ENCODE measurements at places on chromosomes 5 and 9.

DNA sequence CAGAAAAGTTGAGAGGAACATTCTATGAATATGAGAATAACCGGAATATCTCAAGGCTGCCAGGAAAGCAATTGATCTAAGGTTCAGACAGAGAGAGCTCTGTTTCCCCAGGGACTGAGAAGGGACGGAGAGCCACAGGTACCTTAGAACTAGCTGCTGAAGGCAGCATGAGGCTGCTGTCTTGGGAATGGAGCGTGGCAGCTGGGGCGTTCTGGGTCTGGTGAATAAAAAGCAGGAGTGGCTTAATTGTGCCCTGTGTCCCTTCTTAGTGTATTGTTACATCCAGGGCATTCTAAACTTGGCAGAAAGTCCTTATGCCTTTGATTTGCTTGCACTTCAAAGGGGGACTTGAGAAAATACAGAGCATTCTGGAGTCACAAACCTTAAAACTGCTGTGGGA, 434.5 kb downstream of the KDM4C start:
- no peak for DNase-seq

GRCh38 chr9:136138566-136138965, 19.9 kb upstream of the TMEM250 start:
- no peak for DNase-seq

- DNase-seq: no peak
Observed at GRCh38 chr5:82290908-82291307, 12.8 kb upstream of the RPS23 start.

GRCh38 chr5:164191240-164191639, 685.8 kb downstream of the MAT2B start:
- no peak for DNase-seq

- DNase-seq: no peak
Observed at GRCh38 chr5:161278739-161279660, 267.5 kb downstream of the GABRB2 start.

- no peak for DNase-seq
Observed at GRCh38 chr5:179233909-179234562, 111.2 kb downstream of the ADAMTS2 start.

DNA sequence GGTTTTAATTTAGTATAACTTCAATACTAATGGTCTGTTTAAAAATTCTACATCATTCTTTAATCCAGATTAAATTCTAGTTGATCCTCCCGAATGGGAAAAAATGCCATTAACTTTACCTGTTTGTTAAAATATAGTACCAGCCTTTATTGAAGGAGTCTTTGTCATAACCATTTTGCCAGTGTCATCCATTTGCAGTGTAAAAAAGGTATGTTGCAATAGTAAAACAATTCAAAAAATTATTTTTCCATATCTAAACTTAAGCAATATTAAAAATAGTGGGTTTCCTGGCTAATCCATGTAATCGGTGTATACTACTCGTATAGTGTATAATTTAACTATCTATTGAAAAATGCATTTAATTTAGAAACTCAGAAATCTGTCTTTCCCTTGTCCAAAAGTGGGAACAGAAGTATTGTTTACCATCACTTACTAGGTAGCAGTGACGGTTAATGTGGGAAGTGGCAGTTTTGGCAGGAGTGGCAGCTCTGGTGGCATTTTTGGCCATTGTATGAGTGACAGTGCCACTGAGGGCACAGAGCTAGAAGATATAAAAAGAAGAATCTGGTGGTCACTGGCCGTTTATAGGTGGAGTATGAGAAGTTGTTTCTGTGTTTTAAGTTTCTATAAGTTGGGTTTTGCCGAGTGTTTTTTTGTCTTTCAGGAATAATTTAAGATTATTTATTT, 1.9 kb downstream of the AP3S1 start:
- DNase-seq: no peak

DNA sequence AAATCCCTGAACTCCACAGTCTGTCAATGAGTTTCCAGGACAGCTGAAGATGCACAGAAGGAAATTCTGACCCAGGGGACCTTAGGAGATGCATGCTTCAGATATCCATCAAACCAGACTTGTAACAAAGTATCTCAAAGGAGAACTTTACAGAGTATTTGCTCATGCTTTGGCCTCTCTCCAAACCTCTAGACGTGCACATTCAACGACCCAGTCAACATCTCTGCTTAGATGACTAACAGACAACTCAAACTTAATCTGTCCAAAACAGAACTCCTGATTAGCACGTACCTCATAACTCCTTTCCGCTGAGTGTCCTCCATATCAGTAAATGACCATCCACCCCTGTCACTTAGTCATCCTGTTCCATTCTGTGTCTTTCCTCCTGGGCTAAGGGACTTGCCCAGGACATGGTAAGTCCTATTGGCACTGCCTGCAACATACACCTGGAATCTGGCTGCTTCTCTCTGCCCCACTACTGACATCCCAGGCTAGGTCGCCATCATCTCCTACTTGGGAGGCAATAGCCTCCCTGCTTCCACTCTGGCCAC, 107.4 kb downstream of the LMNB1 start:
- no peak for DNase-seq

DNA sequence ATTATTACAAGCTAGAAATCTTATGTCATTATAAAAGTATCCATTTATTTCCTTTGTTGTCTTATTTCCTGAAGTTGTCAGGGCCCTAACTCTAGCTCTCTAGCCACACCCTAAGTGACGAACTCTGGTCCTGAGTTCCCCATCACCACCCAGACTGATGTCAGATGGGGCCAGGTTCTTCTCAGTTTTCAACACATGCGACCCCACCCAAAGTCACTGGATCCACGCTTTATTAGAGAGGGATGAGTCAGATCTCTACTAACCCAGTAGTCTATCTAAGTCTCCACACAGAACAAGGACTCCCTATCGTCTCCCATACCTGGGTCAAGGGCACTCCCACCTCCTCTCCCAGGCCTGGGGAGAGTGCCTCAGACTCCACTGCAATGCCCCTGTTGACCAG, 6.8 kb upstream of the FEM1C start:
- no peak for DNase-seq

DNA sequence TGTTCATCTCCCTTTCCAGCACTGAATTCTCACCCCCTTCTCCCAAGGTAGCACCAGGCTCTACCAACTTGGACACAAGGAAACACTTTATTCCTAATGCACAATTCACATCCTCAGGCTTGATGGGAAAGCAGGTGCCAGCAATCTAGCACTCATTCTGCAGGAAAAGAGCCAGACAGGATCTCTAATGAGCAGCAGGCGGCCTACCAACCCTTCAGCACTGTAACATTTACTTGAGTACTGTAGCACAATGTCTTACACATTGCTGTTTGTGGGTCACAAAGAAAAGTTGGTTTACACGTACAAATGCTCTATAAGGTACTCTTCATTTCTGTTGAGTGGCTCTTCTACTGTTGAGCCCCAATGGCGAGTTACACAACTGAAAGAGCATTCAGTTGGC, 254.4 kb downstream of the MLLT3 start:
- DNase-seq: no peak

- DNase-seq: no peak
Observed at GRCh38 chr9:98833090-98833956, 25.9 kb downstream of the GALNT12 start.

- DNase-seq: no peak
Observed at GRCh38 chr9:135770203-135770535, 68.2 kb downstream of the KCNT1 start.

DNA sequence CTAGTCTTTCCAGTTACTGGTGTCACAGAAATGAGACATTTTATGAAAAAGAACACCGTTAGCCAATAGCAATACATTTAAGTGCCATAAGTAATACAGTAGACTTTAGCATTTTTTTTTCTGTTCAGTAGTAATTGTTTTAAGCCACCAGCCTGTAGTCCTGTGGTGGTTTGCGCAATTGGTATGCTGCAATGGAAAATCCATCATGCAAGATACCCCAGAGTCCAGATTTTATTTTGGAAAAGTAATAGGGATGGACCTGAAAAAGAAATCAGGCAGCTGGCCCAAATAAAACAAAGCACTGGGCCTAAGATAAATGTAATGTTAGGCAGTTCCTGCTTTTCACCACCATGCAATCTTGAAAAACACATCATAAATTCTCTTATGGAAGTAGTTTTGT, 94.6 kb upstream of the RASGRF2 start:
- no peak for DNase-seq

DNA sequence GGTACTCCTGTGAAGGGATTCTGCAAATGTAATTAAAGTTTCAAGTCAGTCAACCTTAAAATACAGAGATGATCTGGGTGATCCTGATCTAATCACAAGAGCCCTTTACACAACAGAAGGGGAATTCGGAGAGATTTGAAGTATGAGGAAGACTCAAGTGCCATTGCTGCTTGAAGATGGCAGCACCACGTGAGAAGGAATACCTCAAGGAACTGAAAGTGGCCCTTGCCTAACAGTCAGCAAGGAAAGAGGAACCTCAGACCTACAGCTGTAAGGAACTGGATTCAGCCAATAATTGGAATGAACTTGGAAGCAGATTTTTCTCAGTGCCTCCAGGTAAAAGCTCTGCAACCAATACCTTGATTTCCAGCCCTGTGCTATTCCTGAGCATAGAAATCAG, 87.4 kb downstream of the THBS4 start:
- DNase-seq: no peak

GRCh38 chr5:78607864-78608263, 40.7 kb downstream of the LHFPL2 start:
- no peak for DNase-seq

- no peak for DNase-seq
Observed at GRCh38 chr9:118686959-118687358, 682.3 kb downstream of the BRINP1 start.

DNA sequence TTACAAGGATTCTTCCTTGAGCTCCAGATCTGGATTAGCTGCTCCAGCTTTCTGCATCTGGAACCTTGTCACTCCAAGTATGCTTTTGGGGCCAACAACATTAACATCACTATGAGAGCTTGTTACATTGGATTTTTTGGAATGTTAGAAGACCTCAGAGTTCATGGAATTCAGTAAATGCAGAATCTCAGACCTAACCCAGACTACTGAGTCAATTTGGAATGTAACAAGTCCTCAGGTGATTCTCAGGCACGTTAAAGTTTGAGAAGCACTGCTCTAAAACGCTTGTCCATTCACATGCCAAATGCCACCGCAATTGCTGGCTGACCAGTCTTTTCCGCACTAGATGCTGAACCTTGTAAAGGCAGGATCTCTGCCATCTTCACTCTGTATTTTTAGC, 251.4 kb upstream of the TRIM32 start:
- DNase-seq: no peak
